Astrocyte (in vitro differentiated cells and primary cell): ENCODE measurements at places on chromosomes 2 and 18. TPM values are rescaled to one million over a fixed set of nuclear protein-coding genes. Genes with fewer than 3 reads are reported as not detected.

- no peak for DNase-seq
These were observed 373.7 kb downstream of the RBM43 start for GRCh38 chr2:150887926-150888325.

FMNL2 gene
- total RNA-seq = 29.1 and 34.3 TPM in 2 replicates

- DNase-seq = peak; percentile 47
These were observed 20.7 kb upstream of the DNAH6 start for GRCh38 chr2:84495539-84496146.

DNA sequence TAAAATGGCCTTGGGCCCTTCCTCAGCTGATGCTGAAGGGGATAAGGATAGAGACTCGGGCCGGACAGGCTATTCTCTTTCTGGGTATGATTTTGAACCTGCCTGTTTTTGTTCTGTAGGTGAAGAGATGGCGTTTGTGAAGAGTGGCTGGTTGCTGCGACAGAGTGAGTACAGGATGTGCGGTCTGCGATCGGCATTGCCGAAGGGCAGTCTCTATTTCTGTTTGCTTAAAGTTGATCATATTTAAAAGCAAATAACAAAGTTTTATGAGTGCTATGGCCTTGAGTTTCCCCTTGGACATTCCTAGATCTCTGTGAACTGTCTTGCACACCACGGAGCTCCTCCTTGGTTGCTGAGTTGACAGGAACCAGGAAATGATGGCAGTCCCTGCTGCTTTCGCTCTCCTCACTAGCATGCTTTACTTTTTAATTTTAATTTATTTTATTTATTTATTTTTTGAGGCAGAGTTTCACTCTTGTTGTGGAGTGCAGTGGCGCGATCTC is 15.7 kb downstream of the PLEKHB2 start:
- DNase-seq = no peak

VWC2L gene
- not detected in 2 replicates for total RNA-seq

GRCh38 chr2:8957628-8958027 is 45.9 kb downstream of the MBOAT2 start:
- DNase-seq = peak; percentile 15

COL3A1 gene
- 350 and 458 TPM in 2 replicates for total RNA-seq
